H1 (cell line): ENCODE measurements at places on chromosomes 12 and 14. TPM values are rescaled to one million over a fixed set of nuclear protein-coding genes. Genes with fewer than 3 reads are reported as not detected.

GPD1 gene
- 0.45 and 0.53 TPM in 2 replicates for polyA plus RNA-seq

ADSS1 gene
- polyA plus RNA-seq: 7.1 and 9.4 TPM in 2 replicates

ADAM20 gene
- polyA plus RNA-seq: 0.08 and 0.11 TPM in 2 replicates

GOLGA5 gene
- 7.9 and 13.0 TPM in 2 replicates for polyA plus RNA-seq

DPPA3 gene
- polyA plus RNA-seq: 0.11 and 0.30 TPM in 2 replicates

ZDHHC22 gene
- polyA plus RNA-seq: 23.8 and 30.7 TPM in 2 replicates

CD69 gene
- polyA plus RNA-seq: not detected in 2 replicates

DIO3 gene
- 0.17 and 0.33 TPM in 2 replicates for polyA plus RNA-seq

ARL6IP4 gene
- polyA plus RNA-seq: 76.4 and 97.6 TPM in 2 replicates

- no peak for DNase-seq
These were observed 14.5 kb upstream of the SLC38A2 start for GRCh38 chr12:46386877-46387629.

DNA sequence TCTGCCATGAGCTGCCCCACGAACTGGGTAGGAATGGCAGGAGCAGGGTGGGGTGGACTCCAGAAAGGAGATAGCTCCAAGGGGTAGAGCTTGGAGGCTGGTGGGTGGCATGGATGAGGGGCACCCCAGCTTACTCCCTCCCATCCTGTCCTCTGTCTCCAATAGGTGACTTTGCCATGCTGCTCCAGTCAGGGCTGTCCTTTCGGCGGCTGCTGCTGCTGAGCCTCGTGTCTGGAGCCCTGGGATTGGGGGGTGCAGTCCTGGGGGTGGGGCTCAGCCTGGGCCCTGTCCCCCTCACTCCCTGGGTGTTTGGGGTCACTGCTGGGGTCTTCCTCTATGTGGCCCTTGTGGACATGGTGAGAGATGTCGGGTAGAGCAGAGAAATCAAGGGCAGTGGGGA, 7.1 kb downstream of the SLC39A5 start:
- DNase-seq: no peak

GRCh38 chr12:52535574-52535973, 15.4 kb upstream of the KRT5 start:
- DNase-seq: no peak

DNA sequence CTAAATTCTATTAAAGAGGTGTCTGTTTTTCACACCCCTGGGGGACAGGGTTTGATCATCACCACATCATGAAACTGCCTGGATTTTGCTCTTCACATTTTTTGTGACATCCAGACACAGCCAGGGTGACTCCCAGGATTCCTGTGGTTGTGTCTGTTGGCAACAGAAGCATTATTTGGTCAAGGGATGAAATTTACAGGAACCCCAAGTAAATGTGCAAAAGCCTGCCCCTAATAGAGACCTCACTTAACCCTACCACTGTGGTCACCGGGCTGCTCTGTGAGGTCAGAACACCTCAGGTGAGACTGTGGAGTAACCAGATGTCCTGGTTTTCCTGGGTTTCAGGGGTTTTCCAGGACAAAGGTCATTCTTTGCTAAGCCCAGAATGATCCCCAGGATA, 103.8 kb downstream of the DAD1 start:
- no peak for DNase-seq

DNA sequence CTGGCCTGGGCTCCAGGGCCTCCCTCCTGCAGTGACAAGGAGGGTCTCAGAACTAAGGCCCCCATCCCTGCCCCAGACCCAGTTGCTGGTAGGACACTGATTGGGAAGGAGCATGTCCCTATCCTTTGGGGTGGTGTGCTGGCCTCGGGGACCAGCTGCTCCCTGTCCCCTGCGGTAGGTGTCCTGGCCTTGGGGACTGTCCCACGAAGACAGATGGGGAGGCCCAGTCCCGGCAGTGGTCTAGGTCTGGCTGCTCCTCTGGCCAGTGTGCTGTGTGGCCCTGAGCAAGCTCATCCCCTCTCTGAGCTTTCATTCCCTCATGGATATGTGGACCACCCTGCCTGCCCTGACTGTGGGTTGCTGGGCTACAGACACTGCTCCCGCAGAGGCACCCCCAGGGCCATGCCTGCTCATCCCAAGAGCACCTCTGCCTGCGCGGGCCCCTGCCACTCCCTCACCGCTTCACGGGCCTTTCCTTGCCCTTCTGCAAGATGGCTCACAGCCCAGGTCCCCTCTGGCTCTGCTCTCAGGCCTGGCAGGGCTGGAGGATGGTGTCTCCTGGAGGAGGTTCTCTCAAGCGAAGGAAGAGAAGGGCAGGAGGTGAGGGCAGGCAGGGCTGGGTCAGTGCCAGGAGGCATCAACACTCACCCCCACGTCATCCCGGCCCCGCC, 12.5 kb downstream of the AHNAK2 start:
- no peak for DNase-seq

DNA sequence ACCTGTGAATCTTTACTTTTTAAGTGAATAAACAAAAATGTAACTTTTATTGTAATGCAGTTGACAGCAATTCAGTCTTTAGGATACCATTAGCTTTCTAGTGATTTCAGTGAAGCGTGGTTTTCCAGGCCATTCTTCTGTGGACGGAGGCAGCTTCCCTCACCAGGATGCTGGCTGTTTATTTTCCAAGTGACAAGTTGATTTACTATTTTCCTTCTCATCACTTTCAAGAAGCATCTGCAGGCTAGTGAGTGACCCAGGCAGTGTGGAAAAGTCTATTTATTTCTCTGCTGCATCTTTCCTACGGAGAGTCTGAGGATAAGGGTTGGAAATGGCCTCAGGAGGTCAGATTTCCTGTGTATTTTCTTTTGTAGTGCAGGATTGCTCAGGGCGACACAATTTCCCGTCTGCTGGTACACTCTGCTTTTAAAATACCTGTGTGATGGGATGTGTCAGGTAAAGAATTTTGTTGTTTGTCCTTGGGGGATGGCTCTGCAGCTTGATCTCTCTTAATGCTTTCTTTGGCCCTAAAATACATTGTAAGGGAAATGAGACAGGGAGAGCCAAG, 467.8 kb downstream of the NRXN3 start:
- no peak for DNase-seq

DNA sequence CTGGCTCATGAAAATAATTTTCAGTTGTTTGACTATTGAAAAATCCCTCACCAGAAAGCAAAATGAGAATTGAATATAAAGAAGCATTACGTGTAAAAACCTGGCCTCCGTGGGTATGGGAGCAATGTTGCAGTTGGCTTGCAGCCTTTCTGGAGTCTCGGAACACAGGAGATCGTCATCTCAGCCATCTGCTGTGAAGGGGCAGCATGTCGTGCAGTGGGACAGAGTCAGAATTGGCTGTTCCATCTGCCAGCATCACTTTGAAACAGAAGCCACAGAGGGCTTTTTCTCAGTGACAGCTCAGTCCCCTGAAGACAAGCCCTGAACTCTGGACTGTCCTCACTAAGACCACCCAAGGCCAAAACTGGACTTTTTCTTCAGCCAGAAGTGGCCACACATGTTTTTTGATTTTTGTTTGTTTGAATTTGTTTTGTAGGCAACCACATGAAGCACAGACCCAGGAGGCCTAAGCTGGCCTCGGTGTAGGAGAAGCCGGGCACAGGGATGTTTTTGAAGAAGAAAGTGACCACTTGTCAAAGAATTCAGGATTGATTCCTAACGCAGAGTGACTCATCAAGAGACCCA, 170.8 kb upstream of the DYRK2 start:
- no peak for DNase-seq

DNA sequence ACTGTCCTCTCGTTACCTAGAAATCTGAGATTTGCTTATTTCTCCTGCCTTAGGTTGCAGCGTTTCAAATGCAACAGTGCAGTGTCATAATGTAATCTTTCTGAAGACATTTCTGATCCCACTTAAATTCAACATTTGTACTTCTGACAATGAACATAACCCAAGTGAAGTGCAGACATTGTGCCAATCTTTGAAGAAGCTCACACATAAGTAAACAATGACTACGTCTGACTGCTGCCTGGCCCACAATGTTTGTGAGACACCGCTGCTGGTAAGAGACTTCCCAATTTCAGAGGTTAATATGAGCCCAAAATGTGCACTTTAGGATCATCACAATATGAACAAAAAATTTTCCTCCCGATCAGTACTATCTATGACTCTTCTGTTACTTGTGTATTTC, 84.6 kb upstream of the BCL2L14 start:
- DNase-seq: no peak

DNA sequence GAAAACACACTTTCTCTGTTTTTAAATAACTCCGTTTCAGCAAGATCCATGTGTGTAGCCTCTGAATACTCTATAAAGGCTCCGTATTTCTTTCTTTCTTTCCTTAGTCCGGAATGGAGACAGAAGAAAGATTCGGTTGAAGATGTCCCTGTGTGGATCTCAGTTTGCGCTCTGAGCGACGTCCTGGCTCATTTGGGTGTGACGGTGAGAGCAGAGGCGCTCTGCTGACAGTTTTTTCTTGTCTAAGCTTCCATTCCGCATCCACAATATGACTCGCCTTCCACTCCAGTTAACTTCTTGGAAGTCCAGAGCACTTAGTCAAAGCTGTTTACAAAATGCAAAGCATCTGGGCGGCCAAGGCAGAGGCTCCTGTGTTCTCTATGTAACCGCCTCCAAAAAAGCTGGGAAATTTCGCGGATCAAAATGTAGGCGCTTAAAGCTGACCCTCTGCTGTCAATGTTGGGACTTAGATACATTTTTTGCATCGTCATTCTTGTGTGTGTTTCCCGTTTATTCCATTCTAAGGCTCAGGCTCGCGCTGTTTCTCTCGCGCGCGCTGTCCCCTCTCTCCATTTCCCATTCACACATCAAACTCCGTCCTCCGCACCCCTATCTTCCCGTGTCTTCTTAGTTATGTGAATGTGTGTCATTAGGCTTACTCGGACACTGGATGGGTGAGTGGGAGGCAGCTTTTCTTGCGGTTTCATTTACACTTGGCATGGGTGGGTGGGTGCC, 880 bp upstream of the FLRT2 start:
- DNase-seq: no peak

DNA sequence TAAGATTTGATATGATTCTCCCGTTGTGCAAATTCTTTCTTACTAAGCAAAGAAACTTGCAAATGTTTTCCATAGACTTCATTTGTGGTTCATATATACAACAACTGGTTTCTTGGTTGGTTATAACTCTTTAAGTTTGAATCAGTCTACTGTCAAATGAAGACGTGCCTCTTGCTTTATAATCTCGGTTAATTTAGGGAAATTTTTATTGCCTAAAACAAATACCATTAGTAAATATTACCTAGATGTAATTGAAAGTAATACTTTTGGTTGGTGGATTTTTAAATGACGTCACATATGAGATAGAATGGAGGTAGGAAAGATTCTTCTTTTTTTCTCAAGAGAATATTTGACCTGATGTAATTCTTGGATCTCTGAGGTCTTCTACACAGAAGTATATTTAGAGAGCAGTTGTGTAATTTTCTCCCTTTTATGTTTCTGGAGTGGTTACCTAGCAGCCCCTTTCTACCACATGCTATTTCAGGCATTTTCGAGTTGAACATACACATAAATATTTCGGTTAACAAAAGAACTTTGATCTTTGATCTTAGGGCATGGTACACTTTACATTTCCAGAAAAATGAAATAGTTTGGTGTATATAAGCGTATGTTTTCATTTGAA, 1.7 kb downstream of the ATF7IP start:
- DNase-seq: no peak

DNA sequence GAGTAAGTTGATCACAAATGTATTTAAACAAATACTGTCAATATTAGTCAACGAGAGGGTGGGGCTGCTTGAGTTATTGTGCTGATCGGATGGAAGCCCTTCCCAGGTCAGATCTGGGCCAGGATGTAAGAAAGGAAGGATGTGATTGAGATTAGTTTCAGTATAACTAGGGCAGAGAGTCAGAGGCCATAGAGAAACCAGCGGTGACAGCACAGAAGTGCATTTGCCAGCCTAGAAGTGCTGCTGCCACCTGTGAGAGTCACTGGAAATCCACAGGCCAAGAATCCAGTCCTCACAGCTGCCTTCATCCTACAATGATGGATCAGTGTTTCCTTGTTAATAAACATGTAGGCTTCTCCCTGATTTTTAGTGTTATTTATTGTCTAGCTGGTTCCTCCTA, 9.8 kb upstream of the FERMT2 start:
- no peak for DNase-seq

- DNase-seq: no peak
These were observed at the start of gene GZMH for GRCh38 chr14:24609655-24610344. Gene GZMH, minus strand, starts transcription at chr14:24609685. Its CDS starts 72 bp downstream, at chr14:24609613.

GRCh38 chr14:45135156-45135555, 574 bp upstream of the FANCM start:
- no peak for DNase-seq

GRCh38 chr12:108914121-108914531, 34.2 kb downstream of the DAO start:
- DNase-seq: no peak

GRCh38 chr14:35355981-35356841, 48.3 kb downstream of the NFKBIA start:
- DNase-seq: no peak

GRCh38 chr14:100062590-100062989, 2.6 kb upstream of the EVL start:
- no peak for DNase-seq

- no peak for DNase-seq
These were observed 114.1 kb downstream of the CCDC60 start for GRCh38 chr12:119448611-119449131.

DNA sequence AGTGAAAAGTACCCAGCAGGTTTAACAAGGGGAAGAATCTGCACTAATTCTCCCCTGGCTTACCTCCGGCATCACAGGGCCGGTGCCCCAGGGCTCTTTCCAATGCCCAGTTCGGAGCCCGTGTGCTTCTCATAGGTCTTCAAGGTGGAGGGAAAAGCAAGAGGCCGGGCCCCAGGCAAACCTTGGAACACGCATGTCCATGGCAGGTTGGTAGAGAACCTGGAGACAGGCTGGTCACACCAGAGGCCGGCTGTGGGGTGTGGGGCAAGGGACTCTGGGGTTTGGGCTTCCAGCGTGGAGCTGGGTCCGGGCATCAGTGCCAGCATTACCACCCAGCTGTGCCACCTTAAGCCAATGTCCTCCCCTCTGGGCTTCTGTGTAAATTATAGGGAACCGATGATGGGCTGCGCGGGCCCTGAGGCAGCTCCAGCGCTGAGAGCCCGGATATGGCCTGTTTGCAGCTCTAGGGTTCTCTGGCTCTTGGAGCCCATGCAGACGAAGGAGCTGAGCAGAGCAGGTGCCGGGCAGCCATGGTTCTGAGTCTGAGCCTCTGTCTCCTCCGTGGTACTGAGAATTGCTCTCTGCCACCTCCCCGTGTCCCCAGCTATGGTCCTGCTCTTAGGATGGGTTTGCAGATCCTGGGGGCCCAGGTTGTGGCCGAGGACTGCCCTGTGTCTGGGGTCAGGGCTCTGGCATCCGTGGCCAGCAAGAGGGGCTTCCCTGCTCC, 197.0 kb upstream of the C14orf180 start:
- DNase-seq: no peak
